ENCODE measurements at places on chromosomes 2 and 18. TPM values are rescaled to one million over a fixed set of nuclear protein-coding genes. Genes with fewer than 3 reads are reported as not detected.

GRCh38 chr2:95314964-95315611 lies 17.9 kb downstream of the KCNIP3 start:
- DNase-seq = no peak
- no peaks in the 10 kb centered on the region for H3K27me3 ChIP-seq
- no peak overlapping the region for H3K27ac ChIP-seq
- H3K36me3 ChIP-seq = no peaks in the 10 kb centered on the region
- no peaks in the 10 kb centered on the region for H3K4me1 ChIP-seq

- H3K4me3 ChIP-seq = no peak overlapping the region
- H3K27ac ChIP-seq = no peak overlapping the region
- peaks cover 5% of the 10 kb centered on the region for H3K27me3 ChIP-seq
- no peaks in the 10 kb centered on the region for H3K36me3 ChIP-seq
- DNase-seq = no peak
- no peaks in the 10 kb centered on the region for H3K4me1 ChIP-seq
Observed at GRCh38 chr2:26877276-26877675, 29.3 kb downstream of the DPYSL5 start.

GRCh38 chr2:234957834-234958135 lies 6.0 kb downstream of the SH3BP4 start:
- H3K4me3 ChIP-seq = no peak overlapping the region
- DNase-seq = no peak
- H3K36me3 ChIP-seq = no peaks in the 10 kb centered on the region
- H3K27me3 ChIP-seq = peaks cover 3% of the 10 kb centered on the region

DNA sequence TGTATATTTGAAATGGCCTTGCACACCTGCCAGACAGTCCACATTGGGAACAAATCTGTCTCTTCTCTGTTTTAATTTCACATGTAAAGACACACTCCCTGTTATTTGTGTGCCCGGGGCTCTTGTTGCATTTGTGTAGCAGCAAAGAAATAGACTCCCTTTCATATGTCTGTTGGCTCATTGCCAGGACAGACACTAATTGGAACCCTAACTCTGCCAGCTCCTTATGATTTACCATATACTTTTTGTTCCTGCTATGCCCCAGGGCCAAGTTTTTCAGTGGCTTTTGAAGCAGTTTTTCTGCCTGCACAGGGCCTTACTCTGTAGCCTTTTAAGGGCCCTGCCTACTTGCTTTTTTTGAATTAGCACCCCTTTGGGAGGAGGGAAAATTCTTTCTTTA lies 396.9 kb downstream of the DLGAP1 start:
- no peak for DNase-seq
- H3K27me3 ChIP-seq = no peaks in the 10 kb centered on the region
- no peak overlapping the region for H3K4me3 ChIP-seq
- no peaks in the 10 kb centered on the region for H3K36me3 ChIP-seq

DNA sequence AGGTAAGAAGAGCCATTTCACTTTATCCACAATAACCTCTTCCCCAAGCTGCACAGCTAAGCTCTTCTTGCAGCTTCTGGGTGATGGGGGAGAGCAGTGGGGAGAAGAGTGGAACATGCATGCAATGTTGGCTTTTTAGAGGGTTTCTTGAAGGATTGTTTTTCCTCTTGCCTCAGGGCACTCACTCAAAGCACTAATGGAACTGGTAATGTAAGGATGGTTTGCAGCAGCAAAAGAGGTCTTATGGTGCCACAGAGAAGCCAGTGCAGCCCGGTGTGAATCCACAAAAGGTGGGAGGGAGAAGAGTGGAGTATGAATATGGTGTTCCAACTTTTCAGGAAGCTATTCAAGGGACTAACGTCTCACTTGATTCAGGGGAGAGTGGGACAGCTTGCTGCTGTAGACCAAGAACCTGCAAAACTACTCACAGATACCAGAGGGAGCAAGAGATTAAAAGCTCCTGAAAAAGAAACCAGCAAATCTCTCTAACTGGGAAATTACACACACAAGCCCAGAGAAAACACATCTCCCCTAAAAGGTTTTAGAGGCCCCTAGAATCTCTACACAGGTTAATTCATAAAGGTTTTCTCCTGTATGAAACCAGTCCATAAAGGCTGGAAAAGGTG lies 116.4 kb downstream of the CHN1 start:
- no peaks in the 10 kb centered on the region for H3K27me3 ChIP-seq
- H3K4me3 ChIP-seq = no peak overlapping the region

GRCh38 chr2:213091765-213092164 lies 59.6 kb downstream of the IKZF2 start:
- no peaks in the 10 kb centered on the region for H3K36me3 ChIP-seq
- H3K27me3 ChIP-seq = no peaks in the 10 kb centered on the region
- H3K27ac ChIP-seq = no peak overlapping the region
- no peak for DNase-seq
- no peak overlapping the region for H3K4me3 ChIP-seq

- peak overlapping the region; percentile 32 for H3K4me3 ChIP-seq
- peaks cover 26% of the 10 kb centered on the region for H3K4me1 ChIP-seq
- no peak overlapping the region for H3K27ac ChIP-seq
- no peaks in the 10 kb centered on the region for H3K36me3 ChIP-seq
Observed at GRCh38 chr2:176158855-176159662, 2.0 kb downstream of the HOXD3 start.

DNA sequence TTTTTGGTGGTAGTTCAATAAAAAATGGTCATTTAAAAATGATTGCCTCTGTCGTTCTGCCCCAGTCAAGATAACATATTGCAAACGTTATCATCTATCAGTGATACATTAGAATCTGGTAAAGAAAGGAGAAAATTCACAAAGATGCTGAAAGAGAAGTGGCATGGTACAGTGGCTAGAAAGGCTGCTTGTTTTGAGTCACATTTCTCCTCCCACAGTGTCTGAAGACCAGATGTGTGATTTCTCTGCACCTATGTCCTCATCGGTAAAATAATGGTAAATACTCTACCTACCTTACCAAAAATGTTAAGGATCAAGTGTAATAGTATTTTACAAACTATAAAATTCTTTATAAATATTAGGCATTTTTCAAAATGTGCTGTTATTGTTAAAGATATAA lies 76.1 kb upstream of the NOSTRIN start:
- H3K27me3 ChIP-seq = no peaks in the 10 kb centered on the region
- no peak overlapping the region for H3K4me3 ChIP-seq
- H3K27ac ChIP-seq = no peak overlapping the region
- H3K4me1 ChIP-seq = no peaks in the 10 kb centered on the region
- DNase-seq = no peak

GRCh38 chr18:59379772-59380522 lies 20.9 kb upstream of the LMAN1 start:
- H3K36me3 ChIP-seq = no peaks in the 10 kb centered on the region
- no peaks in the 10 kb centered on the region for H3K27me3 ChIP-seq
- H3K4me1 ChIP-seq = no peaks in the 10 kb centered on the region
- H3K27ac ChIP-seq = no peak overlapping the region
- DNase-seq = no peak
- no peak overlapping the region for H3K4me3 ChIP-seq

DNA sequence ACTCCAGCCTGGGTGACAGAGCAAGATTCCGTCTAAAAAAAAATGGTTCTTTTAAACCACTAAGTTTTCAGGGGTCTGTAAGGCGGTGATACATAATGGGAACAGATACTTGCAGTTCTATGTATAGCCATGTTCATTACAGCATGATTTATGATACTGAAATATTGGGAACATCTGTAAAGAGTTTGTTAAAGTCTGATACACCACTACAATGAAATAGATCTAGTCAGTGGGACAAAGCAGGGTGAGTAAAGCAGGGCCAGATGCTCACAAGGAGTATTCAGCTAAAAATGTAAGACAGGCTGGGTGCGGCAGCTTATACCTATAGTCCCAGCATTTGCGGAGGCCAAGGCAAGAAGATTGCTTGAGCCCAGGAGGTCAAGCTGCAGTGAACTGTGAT lies 6.2 kb upstream of the ING5 start:
- no peak overlapping the region for H3K4me3 ChIP-seq
- no peaks in the 10 kb centered on the region for H3K27me3 ChIP-seq
- no peak overlapping the region for H3K27ac ChIP-seq
- no peaks in the 10 kb centered on the region for H3K4me1 ChIP-seq
- peaks cover 43% of the 10 kb centered on the region for H3K36me3 ChIP-seq

DNA sequence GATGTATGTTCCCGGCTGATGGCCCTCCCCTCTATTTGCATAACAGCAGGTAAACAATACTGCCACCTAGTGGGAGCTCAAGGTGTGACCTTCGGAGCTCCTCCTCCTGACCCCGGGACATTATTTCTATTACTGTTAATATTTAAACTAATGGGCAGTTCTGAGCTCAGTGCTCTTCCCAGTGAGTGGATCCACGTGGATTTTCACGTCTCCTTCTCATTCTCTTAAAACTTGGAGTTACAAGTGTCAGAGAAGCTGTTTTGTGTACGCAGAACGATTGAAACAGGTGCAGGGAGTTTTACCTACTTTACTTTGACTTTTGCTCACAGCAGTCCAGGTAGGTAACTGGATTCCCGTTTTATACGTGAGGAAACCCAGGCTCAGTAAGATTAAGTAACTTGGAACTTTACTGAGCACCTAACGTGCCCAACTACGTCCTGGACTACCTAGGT lies 127.3 kb downstream of the PRKCE start:
- H3K27ac ChIP-seq = no peak overlapping the region
- H3K36me3 ChIP-seq = no peaks in the 10 kb centered on the region
- no peak for DNase-seq
- H3K27me3 ChIP-seq = no peaks in the 10 kb centered on the region
- peaks cover 25% of the 10 kb centered on the region for H3K4me1 ChIP-seq

GRCh38 chr2:171822525-171823322 lies 71.3 kb downstream of the SLC25A12 start:
- no peak for DNase-seq
- H3K4me1 ChIP-seq = no peaks in the 10 kb centered on the region
- H3K4me3 ChIP-seq = no peak overlapping the region
- no peaks in the 10 kb centered on the region for H3K27me3 ChIP-seq
- H3K36me3 ChIP-seq = peaks cover 58% of the 10 kb centered on the region
- H3K27ac ChIP-seq = no peak overlapping the region

DNA sequence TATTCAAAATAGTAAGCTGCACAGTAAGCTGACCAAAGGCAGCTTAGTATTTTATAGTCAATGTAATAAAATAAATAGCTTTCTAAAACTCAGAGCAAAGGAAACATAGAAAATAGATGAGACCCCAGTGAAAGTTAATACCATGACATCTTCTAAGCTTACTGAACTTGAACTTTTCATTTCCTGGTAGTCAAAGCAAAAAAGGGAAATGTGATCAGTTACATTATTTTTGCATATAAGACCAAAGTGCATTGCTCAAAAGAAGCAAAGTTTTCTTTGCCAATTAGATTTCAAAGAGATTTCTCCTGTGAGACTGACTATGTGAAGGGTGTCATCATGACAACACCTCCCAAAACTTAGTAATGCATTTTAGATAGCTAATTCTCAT lies 70.2 kb downstream of the MYO1B start:
- no peak overlapping the region for H3K4me3 ChIP-seq
- H3K27ac ChIP-seq = no peak overlapping the region
- no peaks in the 10 kb centered on the region for H3K27me3 ChIP-seq
- DNase-seq = no peak
- H3K4me1 ChIP-seq = peaks cover 24% of the 10 kb centered on the region

DNA sequence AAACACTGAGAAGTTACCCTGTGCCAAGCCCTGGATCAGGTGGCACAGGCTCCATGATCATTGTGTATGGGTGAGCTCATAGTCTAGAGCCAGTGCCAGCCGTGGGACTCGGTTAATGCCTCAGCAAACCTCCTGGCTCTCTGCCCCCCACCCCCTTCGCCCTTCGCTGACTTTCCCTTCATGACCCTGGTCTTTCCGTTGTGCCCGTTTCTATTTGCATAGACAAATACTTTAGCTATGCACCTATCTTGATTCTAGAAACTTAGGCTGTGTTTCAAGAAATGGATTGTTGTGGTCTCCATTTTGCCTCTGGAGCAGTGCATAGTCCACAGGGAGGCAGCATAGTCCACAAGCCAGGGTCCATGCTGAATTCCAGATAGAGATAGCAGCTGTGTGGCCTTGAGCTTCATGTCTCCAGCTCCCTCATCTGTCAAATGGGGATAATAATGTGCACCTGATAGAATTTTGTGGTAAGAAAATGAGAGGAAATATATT lies 44.8 kb upstream of the KDM3A start:
- peaks cover 7% of the 10 kb centered on the region for H3K4me1 ChIP-seq
- DNase-seq = peak; percentile 66
- no peaks in the 10 kb centered on the region for H3K36me3 ChIP-seq
- H3K27me3 ChIP-seq = no peaks in the 10 kb centered on the region
- no peak overlapping the region for H3K4me3 ChIP-seq

GRCh38 chr2:170498619-170499018 lies 216.5 kb upstream of the SP5 start:
- no peaks in the 10 kb centered on the region for H3K36me3 ChIP-seq
- DNase-seq = no peak
- no peaks in the 10 kb centered on the region for H3K4me1 ChIP-seq
- H3K27ac ChIP-seq = no peak overlapping the region
- H3K4me3 ChIP-seq = no peak overlapping the region
- H3K27me3 ChIP-seq = peaks cover 4% of the 10 kb centered on the region

DNA sequence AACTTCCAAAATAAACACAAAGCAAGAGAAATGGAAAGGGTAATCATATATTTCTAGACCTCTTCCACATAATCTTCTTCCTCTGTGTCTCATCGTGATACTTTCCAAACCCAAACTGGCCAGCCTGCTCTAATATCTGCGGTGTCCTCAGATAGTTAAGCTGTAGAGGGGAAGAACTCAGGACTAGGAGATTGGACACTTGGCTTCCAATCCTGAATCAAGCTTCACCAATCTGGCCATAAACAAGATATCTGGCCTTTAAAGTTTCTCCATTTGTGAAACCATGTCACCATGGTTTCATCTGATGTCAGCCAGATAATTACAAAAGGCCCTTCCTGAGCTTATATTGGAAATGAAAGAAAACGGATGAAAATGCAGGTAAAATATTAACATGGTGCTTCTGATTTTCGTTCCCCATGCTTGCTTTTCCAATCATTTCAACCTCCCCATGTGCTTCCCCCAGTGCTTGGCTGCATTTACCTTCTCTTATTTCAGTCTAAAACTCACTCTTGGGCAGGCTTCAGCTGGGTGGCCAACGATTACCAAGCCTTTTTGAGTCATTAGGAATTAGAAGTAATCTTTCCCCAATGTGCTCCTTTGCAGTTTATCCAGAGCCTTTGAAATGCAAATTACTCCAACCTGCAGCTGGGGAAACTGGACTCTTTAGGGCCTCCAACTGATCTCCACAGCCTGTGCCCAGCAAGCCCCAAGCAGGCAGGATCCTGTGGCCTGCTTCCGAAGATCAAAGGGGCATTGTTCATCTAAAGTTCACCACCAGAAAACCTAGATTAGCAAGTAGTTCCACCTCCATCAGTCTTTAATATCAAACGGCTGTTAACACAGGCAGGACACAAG lies 44.5 kb upstream of the MYCN start:
- H3K27me3 ChIP-seq = no peaks in the 10 kb centered on the region
- peaks cover 2% of the 10 kb centered on the region for H3K4me1 ChIP-seq
- DNase-seq = no peak
- H3K4me3 ChIP-seq = no peak overlapping the region

- no peaks in the 10 kb centered on the region for H3K4me1 ChIP-seq
- H3K27ac ChIP-seq = no peak overlapping the region
- H3K27me3 ChIP-seq = no peaks in the 10 kb centered on the region
- no peak overlapping the region for H3K4me3 ChIP-seq
Observed at GRCh38 chr18:44039216-44039615, 641.5 kb upstream of the SETBP1 start.

COL4A4 gene
- 1.6 TPM for total RNA-seq

SPC25 gene
- total RNA-seq = not detected

LANCL1 gene
- total RNA-seq = 37.8 TPM

CTAGE1 gene
- total RNA-seq = not detected

TANK gene
- 46.7 TPM for total RNA-seq

IL36B gene
- not detected for total RNA-seq

CFAP53 gene
- not detected for total RNA-seq

CIDEA gene
- total RNA-seq = 1.2 TPM

VAMP8 gene
- 6.7 TPM for total RNA-seq

SLC9A4 gene
- total RNA-seq = not detected

KYNU gene
- 14.0 TPM for total RNA-seq

Data from heart left ventricle (tissue), 16 donors.